Iris pigment epithelial cell (primary cell): ENCODE measurements at places on chromosomes 3 and 15.
A peak's percentile ranks its signal among the peaks of the same experiment; 100 is the strongest.

DNA sequence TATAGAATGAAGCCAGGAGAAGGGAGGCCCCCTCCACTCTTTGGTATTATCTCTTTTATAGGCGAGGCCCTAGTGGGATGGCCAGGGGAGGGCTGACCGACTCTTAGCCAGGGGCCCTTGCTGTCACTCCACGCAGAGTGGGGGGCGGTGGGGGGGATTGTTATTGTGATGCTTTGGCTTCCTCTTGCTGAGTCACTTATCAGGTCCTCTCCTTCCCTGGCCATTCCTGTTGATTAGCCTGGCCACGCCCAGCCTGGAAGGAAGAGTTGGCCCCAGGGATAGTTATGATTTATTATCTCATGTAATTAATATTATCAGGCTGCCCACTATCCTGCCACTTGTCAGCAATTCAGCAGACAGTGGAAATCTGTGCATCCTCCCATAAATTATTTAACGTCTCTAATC, 25.5 kb upstream of the SKOR1 start:
- DNase-seq: no peak

DNA sequence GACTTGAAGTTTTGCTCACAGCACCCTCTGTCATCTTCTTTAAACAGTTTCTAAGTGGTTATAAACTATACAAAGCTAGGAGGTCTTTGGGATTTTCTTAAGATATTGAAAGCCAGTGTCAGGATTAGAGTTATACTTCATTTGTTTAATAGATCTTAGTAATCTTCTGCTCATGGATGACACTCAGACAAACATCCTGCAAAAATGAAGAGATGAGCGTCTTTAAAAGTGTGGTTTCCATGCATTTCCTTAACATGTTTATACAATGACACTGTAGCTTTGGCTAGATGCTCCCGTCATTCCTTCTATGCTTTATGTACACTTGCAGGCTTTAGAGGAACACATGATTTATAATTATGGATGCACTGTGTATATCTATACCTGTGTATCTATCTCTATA, 182.2 kb downstream of the NAALADL2 start:
- DNase-seq: peak; percentile 33

DNA sequence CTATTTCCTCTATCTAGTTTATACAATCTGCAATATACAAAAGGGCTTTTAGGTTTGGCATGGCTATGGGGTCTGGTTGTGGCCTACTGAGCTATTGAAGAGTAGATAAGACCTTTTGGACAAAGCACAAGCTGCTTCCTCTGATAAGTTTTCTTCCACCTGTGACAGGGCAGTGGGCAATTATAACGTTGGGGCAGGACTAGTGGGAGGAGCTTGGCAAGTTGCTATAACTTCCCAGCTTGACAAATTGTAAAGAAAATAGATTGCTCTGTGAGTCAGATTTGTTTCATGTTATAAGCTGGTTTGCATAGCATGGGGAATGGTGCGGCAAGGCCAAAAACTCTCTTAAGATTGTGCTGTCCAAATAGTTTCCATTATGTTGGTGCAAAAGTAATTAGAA, 64.9 kb downstream of the SLC7A14 start:
- DNase-seq: no peak

DNA sequence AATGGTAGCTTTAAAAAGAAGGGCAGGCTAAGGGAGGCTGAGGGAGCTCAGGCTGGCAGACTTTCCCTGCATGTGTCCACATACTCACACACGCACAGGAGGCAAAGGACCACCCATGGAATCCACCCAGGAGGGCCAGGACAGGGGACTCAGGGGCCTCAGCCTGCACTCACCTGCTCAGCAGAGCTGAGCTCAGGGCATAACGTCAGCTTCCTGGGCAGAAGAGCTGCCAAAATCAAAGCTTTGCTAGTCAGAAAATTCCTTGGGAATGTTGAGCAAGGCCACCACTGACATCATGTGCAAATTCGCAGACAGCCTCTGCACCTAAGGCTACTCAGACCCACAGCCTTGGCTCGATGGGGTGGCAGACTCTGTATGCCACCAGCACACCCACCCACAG, 16.4 kb upstream of the ALAS1 start:
- DNase-seq: peak; percentile 72

DNA sequence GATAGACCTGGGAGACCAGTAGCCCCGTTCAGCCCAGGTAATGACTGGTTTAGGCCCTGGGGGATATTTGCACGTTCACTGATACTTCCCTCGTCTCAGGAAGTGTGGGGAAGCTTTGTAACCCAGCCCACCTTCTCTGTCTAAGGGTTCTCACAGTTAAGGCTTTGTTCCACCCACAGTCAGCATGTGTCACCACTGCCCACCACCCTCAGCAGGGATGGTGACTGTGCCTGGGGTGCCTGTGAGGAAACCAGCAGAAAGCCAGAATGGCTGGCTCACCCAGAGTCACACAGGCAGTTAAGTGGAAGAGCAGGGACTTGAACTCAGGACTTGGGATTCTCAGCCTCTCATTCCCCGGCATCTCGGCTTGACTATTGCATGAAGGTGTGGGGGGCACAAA, 5.2 kb downstream of the KBTBD13 start:
- DNase-seq: no peak
